ENCODE measurements at places on chromosomes 6 and 20.

DNA sequence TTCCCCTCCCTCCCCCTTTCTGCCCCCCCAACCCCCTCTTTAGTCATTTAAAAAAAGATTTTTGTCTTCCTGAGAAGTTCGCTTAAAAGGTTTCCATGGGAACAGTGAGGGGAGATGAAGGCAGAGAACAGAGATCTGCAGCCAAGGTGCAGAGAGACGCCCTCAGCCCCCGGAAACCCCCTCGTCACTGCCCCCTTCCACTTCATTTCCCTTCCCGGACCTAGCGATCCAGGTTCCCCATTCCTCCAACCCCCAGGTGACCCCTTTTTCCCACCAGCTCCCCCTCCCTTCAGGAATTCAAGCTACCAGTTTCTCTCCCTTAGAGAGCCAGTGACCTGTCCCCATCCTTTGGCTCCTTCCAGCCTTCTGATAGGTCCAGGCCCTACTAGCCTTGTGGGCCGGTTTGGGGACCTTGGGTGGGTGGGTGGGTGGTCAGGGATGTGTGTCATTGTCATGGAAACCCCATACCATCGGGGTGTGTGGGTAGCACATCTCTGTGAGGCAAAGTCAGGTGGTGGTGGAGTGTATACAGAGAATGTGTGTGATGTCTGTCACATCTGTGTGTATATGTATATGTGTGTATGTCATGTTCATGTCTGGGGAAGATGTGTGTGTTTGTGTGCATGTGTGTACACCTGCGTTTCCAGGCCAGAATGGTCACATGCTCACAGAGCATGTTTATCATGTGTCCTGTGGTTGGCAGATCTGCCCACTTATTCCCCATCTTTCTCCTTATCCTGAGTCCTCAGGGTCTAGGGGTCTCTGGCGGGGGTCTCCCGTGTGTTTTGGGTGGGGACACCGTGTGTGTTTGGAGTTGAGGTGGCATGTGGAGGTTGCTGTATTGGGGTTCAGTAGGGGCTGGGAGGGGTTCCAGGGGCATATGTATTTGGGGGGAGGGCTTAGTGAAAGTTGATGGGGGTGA, 7.0 kb downstream of the SYNGAP1 start:
- no peak for DNase-seq

- no peak for DNase-seq
These were observed 63.8 kb downstream of the IBTK start for GRCh38 chr6:82183642-82184282.

- DNase-seq = no peak
These were observed 2.6 kb downstream of the NSFL1C start for GRCh38 chr20:1463971-1464570.

DNA sequence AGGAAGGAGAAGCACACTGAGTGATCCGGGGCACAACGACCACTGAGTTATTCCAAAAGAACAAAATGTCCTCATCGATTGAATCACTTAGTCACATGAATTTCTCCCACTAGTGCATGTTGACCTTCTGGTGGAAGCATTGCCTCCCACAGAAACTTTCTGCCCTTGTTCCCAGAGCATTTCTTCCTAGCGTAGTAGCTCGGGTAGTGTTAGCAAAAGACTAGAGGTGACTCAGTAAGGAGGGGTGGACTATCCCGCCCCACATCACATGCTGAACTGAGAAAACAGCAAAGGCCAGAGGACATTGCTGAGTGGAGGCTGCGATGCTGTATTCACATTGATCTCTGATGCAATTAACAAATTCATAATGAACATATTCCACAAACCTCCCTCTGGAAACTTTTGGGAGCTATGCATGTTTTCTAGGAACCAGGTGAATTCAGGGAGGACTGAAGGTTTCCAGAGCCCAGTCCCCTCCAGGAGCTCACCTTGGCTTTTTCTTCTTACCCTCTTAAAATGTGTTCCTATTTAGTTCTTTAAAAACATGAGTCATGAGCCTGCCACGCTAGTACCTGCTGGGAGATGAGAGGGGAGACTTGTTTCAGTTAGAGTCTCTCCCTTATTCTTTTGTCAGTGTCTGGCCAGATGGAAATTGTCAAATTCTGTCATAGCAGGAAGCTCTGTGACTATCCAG, 507.9 kb downstream of the CDH26 start:
- DNase-seq = no peak

- no peak for DNase-seq
These were observed 33.3 kb downstream of the PPP1R14C start for GRCh38 chr6:150176152-150176551.

- no peak for DNase-seq
These were observed 127.9 kb downstream of the BACH2 start for GRCh38 chr6:90168693-90169131.

- DNase-seq = no peak
These were observed 37.1 kb downstream of the NCOA7 start for GRCh38 chr6:125827788-125828320.

- no peak for DNase-seq
These were observed 3.8 kb upstream of the NCOA5 start for GRCh38 chr20:46093531-46093930.

DNA sequence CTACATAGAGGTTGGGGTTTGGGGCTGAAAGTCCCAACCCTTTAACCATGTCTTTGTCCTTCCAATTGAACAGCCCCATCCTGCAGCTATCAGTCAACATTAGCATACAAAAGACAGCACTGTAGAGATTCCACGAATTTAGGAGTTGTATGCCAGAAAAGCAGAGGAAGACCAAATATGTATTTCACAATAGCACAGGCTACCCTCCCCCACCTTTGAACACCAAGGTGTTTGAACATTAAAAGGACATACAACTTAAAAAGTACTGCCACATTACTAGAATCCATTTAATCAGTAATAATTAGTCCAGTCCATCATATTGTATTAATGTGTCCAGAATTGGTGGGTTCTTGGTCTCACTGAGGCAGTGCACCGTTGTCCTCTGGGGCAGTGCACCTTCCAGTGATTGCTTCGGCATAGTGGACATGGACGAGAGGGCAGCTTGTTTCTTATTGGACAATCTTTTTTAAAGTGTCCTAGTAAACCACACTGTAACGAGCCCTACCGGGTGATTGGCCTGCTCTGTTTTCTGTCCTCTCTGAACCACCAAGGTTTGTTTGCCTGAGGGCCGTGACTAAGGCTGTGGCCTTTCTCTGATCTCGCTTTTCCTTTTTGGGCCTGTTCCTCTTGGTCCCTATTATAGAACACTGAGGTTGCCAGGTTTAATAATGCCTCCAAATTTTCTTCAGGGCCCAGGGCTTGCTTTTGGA, 36.4 kb downstream of the GSTA4 start:
- DNase-seq = no peak

GRCh38 chr6:24154121-24154520, 28.1 kb downstream of the NRSN1 start:
- no peak for DNase-seq

- no peak for DNase-seq
These were observed 40.3 kb upstream of the OGFRL1 start for GRCh38 chr6:71248306-71248765.

GRCh38 chr6:152815230-152815872, 64.8 kb downstream of the VIP start:
- DNase-seq = no peak

- DNase-seq = no peak
These were observed 700 bp upstream of the LAMA5 start for GRCh38 chr20:62367633-62368391.

DNA sequence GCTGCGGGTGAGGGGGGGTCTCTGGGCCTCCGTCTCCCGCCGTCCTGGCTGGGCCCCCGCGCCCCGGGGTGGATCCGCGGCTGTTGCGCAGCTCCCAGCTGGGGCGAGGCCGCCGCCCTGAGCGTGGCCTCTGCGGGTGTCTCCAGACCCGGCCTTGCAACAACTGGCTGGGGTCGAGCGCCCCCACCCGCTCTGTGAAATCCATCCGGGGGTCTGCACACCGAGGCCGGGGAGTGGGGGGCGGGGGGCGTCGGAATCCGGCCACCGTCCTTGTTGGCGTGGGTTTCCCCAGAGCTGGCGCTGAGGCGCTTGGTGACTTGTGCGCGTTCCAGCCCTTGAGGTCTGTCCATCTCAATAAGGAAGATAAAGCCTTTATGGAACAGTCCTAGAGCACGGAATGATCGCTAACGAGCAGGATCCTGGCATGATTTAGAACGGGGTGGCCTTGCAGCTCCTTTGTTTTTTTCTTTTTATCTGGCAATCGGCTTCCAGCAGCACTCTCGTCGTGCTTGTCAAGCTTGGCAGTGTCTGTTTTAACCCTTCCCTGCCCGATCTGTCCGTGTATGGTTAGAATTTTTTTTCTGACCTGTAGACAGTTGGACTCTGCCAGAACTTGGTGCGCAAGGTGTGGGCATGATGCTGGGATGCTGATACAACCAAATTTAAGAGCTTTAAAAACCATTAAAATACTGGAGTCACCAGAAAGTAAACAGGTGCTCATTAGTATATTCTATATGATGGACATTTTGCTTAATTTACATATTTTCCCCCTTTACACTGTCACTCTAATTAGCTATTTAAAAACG, 675 bp downstream of the DSTN start:
- peak; percentile 32 for DNase-seq

DNA sequence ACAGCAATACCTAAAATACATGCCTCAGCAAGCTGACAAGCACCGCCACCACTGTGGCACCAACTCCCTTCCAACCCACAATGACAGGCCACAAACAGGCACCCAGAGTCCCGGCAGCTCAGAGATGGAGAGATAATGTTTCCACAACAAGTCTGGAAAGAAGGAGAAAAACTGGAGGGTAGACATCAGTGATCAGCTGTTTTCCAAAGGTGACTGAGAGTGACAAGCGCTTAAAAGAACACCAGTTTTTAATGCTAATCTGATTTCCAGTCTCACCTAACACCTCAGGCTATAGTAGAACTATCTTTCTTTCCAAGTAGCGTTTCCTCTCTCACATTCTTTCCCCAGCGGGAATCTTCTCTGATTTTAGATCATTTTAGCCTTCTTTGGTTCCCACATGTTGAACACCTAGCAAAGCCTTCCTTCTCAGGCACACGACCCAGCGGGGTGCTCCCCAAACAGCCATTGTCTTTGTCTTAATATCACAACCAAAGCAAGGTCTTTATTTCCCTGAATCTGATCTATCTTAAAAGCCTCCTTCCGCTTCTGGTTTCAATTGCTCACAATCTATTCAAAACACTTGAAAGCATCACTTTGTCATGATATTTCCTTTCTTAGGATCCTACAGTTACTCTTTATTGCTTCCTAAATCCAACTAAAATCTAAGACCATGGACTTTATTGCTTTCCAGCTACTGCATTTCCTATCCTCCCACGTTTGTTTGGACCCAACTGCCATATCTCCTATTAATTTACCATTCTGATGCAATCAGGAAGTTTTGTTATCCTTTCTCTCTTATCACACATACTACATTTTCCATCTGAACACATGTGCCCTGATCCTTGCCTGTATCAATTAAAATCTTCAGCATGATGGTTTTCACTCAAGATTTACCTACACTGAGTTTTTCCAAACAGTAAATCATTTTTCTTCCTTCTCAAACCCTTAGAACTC, 282.7 kb downstream of the ADGB start:
- no peak for DNase-seq

DNA sequence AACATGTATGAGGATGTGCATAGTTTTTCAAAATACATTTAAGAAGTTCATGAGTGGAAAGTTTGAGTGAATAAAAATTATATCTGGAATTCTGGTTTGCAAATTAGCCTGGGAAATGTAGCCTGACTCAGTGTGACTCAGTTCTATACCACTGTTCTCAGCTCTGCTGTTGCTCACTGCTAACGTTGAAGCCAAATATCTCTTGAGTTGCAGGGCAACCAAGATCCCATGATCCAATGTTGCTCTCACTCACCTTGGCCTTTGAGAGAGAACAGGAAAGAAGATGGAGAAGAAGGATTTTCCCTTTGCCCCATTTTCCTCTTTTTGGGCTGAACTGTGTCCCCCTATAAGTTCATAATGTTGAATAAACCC, 28.9 kb downstream of the PSMB9 start:
- DNase-seq = no peak

DNA sequence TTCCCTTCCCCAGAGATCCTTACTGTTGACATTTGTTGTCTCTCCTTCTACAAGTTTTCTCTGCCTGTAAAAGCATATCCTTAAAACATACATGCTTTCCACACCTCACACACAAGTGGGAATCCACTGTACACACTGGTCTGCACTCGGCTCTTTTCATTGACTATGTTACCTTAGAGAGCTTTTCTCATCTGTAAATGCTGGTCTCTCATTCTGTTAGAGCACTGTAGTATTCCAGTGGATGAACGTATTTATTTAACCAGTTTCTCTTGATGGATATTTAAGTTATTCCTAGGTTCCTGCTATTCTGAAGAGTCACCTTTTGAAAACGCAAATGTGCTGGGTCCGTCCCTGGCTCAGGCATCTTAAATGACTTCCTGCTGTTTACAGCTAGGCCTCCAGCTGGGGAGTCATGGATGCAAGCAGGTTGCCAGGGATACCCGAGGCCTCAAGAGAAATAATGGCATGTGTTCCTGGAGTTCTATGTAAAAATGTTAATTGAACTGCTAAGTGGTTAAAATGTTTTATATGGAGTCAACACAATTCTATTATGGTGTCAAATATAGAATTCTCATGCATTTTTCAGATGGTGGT, 61.1 kb upstream of the TGM3 start:
- no peak for DNase-seq

DNA sequence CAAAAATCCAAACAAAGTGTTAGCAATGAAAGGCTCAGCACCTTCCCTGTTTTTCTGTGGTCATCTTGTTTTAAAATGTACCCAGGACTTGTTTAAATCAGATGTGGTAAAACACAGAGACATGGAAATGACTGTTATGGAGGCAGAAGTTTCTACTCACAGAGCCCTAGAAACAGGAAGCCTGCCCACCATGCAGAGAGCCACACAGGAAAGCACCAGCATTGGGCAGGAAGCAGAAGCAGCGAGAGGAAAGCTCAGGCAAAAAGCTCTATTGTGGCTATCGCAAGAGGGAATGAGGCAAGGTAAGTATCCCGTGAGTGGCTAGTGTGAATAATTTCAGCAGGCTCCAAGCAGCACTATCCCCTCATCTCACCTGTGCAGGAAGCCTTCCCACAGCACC, 42.8 kb downstream of the GPR6 start:
- no peak for DNase-seq

- DNase-seq = no peak
These were observed 56.6 kb downstream of the MMUT start for GRCh38 chr6:49406250-49406970.

DNA sequence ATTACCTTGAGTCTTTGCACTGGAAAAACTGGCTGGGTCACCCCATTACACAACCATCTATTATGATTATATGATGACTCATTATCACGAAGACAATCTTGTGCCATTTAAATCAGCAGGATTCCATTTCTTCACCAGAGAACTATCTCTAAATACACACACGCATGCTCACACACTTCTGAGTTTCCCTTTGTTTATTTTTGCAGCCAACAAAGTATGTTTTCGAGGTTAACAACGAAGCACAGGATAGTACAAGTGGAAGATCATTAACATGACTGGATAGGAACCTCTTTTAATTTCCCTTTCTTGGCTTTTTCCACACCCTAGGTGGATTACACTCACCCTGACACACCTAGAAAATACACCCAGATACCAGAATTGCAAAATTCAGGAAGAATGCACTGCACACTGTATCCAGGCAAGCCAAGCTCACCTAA, 18.9 kb downstream of the PERP start:
- no peak for DNase-seq
